CD4-positive, alpha-beta T cell treated with Interleukin-10 for 1 hour (primary cell): ENCODE measurements at places on chromosomes 16 and 17.

DNA sequence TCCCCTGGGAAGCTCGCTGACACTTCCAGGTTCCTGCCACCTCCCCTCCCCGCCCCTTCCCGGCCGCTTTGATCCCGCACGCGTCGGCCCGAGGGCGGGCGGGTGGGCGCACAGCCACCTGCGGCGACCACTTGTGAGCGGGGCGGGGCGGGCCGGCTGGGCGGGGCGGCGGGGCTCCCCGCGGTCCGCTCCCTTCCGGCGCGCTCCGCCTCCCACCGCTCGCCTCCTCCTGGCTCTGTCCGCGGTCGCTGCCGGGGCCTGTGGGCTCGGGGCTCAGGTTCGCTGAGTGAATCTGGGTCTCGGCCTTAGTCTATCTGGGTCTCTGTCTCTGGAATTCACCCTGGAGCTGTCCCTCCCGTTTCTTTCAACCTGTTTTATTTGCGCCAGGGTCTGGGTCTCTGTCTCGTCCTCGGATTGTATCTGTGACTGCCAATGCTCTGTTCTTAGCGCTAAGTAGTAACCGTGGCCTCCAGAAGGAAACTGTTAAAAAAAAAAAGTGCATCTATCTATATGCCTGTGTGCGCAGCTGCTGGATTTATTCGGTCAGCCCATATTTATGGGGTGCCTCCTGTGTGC lies 2.7 kb upstream of the HES7 start:
- DNase-seq: peak; percentile 60

- DNase-seq: no peak
These were observed 20.9 kb upstream of the MPRIP start for GRCh38 chr17:17021194-17021863.

DNA sequence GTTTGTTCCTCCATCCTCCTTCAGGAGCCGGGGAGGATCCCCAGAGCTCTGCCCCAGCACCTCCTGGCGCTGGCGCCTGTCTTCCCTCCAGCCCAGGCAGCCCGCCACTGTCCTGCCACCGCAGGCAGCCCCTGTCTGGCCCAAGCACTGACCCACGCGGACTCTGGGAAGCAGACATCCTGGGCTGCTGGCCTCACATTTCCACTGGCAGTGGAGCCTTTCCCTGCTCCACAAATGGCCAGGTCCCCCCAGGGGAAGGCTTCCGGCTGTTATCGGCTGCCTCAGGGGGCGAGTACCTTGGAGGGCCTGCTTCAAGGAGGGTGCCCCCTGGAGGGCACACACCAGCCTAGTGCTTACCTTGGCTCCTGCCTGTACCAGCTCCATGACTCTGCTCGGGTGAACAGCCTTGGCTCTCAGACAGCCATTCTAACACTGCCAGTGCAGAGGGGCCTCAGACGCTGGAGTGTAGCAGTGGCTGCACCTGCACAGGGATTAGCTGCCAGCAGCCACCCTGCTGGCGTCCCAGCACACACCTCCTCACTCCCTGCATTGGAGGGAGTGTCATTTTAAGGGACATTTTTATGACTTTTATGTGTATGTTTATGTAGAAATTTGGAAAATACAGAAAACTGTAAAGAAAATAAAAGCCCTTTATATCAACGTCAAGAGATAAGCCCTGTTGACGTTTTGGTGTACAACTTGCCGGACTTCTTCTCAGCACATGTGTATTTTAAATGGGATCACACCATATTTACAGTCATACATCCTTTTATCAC lies 21.0 kb downstream of the ACE start:
- DNase-seq: no peak

GRCh38 chr17:29555840-29556239 lies 11.0 kb downstream of the ABHD15 start:
- no peak for DNase-seq

DNA sequence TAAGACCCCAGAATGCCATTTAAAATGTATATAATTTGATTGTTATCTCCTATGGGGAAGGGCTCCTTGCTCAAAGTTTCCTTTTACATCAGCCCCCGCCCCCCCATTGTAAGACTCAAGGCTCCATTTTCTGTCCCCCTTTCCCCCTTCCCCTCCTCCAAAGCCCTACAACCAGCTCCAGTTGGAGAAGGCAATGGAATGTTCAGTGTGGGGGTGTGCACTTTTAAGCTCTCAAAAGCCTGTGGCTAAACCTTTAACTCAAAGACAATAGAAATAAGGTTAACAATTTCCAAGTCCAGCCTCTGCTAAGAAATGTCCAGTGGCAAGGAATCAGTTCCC lies 114.7 kb downstream of the NOG start:
- no peak for DNase-seq

DNA sequence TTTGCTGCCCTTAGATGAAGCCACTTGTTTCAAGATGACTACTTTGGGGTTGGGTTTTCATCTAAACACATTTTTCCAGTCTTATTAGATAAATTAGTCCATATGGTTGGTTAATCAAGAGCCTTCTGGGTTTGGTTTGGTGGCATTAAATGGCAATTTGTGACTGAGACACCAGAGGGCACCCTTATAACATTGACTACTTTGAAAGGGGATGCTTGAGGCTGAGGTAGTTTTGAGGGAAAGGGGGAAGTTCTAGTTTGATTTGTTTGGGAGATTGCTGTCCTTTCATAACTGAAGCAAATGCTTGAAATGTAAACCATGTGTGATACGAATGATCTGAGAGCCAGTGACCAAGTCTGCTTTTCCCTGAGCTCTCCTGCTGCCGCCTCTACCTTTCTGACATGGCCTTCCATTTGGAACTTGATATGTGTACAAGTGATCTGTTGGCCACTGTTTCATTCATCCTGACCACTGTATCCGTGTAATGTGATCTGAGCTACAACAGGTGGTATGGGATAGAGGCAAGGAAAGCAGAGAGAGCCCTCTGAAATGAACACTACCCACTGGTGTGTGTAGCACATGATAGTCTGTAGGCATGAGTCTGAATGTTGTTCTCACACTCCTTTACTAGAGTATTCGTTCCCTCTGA lies 5.8 kb upstream of the RARA start:
- peak; percentile 81 for DNase-seq

- no peak for DNase-seq
These were observed 337.4 kb upstream of the HSBP1 start for GRCh38 chr16:83470416-83470815.

GRCh38 chr16:73347500-73348375 lies 299.8 kb upstream of the ZFHX3 start:
- no peak for DNase-seq

- DNase-seq: no peak
These were observed 561 bp upstream of the WFDC1 start for GRCh38 chr16:84294117-84294516.

GRCh38 chr17:31487648-31488263 lies 96.3 kb downstream of the RAB11FIP4 start:
- DNase-seq: peak; percentile 97

GRCh38 chr16:55120826-55121225 lies 190.2 kb downstream of the IRX5 start:
- DNase-seq: no peak

GRCh38 chr17:68710035-68710780 lies 109.0 kb upstream of the FAM20A start:
- no peak for DNase-seq

GRCh38 chr17:6231886-6232731 lies 161.9 kb downstream of the WSCD1 start:
- DNase-seq: no peak

DNA sequence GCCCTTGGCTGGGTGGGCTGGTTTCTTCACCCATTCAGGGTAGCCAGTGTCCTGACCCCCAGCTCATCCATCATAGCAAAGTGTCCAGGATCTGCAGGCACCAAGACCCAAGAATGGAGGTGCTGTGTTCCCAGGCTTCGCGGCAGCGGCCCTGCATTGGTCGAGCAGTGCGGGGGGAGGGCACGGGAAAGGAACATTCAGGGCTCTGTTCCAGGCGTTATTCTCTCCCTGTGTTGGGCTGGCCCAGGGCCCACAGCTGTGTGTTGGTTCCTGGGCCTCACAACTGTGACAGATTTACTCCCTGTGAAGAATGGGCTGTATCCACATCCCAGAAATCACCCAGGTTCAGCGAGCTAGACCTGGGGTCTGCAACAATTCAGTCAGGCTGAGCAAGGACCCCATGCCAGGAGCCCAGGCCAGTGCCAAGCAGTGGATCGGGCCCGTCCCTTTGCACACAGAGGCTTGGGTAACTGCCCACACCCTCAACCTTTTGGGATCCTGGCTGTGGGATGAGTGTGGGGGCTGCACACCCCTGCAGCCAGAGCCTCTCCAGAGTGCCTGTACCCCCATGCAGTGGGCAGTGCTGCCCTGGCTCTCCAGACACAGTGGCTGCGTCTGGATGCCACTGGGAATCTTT lies 10.0 kb downstream of the GPT2 start:
- DNase-seq: no peak

DNA sequence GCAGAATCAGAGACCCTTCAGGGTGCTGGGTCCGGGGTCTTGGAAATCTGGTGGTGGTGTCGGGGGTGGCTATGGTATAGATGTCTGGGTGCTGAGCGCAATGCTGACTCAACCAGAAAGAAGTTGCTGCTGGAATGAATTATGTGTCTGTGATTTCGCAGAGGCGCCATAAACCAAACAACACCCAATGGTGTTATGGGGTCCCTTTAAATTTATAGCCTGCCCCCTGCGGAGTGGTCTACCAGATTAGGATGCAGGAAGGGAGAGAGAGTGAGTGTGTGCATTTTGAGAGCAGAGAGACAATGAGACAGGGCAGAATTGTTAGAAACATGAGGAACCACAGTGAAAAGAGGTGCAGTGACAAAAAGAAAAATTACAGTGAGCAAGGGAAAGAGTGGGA lies 100.7 kb upstream of the CDH11 start:
- DNase-seq: no peak

GRCh38 chr16:57998992-57999365 lies 1.5 kb downstream of the ZNF319 start:
- no peak for DNase-seq

DNA sequence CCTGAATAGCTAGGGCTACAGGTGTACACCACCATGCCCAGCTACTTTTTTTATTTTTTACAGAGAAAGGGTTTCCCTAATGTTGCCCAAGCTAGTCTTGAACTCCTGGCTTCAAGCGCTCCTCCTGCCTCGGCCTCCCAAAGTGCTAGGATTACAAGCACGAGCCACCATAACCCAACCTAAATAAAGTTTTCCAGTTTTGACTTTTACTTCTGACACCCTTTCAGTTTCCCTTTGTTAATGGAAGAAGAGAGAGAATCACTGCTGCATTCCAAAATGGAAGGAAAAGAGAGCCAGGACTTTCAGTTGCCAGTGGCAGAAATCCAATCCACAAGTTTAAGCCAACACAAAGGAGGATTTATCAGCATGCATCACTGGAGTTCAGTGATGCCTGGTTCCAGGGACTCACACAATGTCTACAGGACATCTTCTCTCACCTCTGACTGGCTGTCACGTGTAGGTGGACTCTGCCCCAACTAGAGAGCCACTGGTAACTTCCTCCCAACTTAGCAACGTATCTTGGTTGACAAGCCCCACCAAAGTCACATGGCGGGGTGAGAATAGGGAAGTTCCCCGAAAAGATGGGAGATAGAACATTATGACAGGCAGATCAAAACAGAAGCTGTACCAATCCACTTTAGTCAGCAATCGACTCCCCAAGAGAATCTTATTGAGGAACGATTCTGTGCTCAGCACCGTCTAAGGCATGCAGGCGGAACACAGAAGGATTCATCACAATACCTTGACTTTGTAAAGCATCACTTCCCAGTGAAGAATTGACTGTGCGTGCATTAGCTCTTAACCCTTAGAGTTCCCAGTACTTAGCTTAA lies 46.5 kb downstream of the GAS7 start:
- DNase-seq: peak; percentile 33

DNA sequence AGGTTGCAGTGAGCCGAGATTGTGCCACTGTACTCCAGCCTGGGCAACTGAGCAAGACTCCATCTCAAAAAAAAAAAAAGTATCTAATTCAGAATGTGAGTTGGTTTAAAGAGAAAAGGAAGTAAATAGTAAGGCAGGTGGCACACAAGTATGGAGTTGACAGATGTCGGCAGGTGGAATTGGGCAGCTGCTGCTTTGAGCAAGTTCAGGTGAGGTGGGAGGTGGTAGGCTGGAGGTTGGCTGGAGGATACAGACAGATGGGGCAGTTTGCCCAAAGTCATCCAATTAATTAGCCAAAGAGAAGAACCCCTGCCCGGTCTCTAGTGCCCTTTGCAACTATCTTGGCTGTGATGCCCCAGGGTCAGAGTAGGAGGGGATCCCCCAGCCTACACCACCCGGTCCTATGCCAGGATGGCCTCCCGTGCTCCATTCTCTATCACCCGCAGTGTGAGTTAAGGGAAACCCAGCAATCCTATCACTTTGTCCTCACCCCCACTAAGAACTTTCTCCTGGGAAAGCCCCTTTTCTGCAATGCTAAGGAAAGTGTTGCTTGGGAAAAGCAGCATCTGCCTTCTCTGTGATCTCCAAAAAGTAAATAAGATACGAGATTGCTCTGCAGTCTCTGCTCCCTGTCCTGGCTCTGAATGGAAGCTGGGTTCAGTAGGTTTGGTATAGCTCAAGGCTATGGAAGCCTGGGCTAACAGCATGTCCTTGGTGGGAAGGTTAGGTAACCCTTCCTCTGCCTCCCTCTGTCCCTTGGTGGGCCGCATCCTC lies 32.2 kb downstream of the SLC12A3 start:
- DNase-seq: no peak

GRCh38 chr17:74785981-74786360 lies 9.8 kb upstream of the NAT9 start:
- no peak for DNase-seq

GRCh38 chr16:88359008-88359407 lies 23.8 kb upstream of the ZNF469 start:
- no peak for DNase-seq

DNA sequence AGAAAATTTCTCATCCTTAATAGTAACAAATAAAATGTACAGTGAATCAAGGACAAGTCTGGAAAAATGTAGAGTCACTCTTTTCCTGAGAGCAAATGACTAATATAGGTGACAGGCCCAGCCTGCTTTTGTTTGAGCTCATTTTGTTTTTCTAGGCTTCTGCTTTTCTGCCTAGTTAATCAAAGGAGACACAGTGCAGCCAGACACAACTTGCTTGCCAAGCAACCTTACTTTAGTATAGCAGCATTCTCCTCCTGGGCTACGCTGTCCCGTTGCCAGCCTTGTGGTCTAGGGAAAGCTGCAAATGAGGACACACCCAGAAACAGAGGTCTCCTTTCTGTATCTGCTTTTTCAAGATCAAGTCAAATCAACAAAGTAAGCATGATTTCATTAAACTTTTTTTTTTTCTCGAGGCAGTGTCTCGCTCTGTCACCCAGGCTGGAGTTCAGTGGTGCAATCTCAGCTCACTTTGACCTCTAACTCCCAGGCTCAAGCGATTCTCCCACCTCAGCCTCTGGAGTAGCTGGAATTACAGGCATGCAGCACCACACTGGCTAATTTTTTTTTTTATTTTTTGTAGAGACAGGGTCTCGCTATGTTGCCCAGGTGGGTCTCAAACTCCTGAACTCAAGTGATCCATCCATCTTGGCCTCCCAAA lies 17.2 kb downstream of the GINS3 start:
- no peak for DNase-seq
